ENCODE measurements at places on chromosomes 1 and 21.
A peak's percentile ranks its signal among the peaks of the same experiment; 100 is the strongest.

- DNase-seq, result no peak
These were observed 290.3 kb upstream of the ST6GALNAC5 start for GRCh38 chr1:76576876-76577524.

- no peak for DNase-seq
These were observed 588.3 kb downstream of the LMO4 start for GRCh38 chr1:87916965-87917364.

DNA sequence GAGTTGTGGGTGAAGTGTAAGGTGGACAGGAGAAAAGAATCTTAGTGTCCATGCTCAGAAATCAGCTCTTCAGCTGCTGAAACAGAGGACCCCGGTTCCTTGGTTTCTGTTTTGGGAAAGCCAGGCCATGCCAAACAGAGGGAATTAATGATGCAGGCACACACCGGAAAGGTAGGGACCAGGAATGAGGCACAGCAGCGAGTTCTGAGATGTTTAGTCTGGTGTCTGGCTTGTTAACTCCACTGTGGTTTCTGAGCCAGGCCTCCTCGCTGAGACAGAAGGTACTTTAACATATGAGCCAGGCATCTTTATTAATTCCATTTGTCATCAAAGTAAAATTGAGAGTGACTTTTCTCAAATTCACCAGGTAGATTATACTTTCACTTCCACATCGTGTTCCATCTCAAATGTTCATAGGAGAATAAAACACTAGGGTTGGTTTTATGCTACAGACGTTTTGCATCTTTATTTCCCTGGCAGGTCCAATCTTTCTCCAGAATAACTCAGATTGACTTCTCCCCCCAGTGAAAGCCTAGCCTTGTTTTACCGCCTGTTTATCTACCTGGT is 23.5 kb downstream of the LRRC8D start:
- DNase-seq, result no peak

DNA sequence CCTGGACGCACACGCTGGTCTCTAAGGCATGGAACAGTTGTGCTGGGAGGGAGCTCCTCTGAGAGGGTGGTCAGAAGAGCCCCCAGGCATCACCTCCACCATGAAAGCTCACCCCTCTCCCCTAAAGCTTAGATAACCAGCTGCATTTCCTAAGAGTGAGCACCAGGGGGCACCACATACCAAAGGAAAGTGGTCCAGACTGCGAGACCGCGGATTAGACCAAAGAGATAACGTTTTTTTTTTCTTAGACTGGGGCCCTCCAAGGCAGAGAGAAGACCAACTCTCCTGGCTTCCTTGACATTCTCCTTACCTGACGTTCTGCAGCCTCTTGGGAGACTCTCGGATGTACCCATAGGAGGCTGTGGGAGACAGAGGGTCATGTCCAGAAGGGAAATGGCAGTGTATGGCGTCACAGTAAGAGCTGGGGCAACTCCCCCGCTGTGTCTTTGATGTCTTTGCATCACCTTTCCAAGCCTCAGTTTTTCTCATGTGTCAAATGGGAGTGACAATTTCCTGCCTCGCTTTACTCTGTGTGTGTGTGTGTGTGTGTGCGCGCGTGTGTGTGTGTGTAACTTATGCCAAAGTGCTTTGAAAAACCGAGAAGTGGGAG is 12.3 kb upstream of the IFNLR1 start:
- DNase-seq, result no peak

DNA sequence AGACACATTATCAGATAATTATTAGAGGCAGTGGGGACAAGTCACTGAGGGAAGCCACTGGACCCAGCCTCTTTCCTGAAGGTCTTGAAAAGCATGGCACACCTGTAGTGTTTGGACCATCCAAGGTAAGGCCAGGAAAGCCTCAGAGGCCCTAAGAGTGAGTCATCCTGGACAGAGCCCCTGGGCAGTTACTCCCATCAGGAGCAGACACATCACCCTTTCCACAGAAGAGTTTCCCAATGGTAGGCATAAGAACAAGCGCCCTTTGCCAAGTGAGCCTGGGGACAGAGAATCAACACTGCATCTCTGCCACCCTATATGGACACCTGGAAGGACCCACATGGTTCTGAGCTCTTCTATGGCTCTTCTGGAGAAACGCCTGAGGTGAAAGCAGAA is 136.0 kb downstream of the PLXNA2 start:
- no peak for DNase-seq

GRCh38 chr1:70707214-70707613 is 296.1 kb downstream of the CTH start:
- no peak for DNase-seq

DNA sequence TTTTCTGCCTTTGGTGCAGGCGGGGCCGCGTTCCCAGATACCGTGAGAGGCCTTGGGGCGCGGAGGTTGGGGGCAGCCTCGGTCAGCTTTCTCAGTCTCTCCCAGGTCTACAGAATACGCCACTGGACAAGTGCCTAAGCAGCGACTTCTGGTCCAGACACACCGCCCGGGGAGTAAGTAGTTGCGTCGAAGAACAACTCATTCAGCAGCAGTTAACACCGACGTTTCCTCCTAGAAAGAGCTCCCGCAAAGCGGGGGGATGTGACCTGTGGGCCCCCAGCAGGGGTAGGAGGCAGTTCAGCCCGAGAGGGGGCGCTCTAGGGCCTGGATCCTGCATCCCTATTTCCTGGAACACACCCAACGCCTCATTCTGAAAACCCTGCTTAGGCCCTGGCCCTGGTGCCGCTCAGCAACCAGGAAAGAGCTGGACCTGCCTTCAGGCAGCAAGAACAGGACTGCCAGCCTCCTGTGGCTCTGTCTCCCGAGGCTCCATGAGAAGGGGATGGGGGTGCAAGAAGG is 6.5 kb upstream of the BARHL2 start:
- no peak for DNase-seq

- DNase-seq, result no peak
These were observed 486.9 kb upstream of the USP24 start for GRCh38 chr1:55702064-55702463.

- no peak for DNase-seq
These were observed at the start of gene UBIAD1 for GRCh38 chr1:11272832-11273594. UBIAD1 (plus strand) TSS chr1:11273198; CDS start chr1:11273532, 334 bp downstream.

DNA sequence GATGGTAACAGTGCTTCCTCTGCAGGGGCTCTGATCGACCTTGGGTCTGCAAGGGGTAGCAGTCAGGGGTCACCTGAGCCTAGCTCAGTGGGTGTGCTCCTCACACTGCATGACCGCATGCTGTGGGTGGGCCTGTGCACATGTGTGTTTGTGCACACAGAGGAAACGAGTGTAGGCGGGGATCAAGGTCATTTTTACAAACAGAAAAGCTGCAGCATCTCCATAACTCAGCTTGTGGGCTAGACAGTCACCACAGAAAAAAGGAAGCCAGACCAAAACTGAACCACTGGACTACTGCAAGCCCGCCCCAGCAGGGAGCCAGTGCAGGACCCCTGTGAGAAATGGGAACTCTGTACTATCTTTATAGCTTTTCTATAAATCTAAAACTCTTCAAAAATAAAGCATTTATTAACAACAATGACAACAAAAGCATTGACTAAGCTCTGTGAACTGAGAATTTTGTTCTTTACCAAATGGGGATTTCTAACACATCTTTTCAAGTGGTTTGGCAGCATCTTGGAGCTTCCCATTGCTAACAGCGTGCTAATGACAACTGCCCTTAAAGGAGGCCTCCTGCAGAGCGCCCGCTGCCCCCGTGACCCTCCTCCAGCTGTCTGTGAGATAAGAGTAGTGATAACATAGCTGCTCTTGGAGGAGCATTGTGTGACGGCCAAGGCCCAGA is 19.9 kb upstream of the NEK2 start:
- no peak for DNase-seq

- DNase-seq, result no peak
These were observed 59.6 kb downstream of the EXTL2 start for GRCh38 chr1:100834777-100835660.

- peak; percentile 65 for DNase-seq
These were observed 42.5 kb upstream of the DISC1 start for GRCh38 chr1:231584117-231584516.

- no peak for DNase-seq
These were observed 12.7 kb upstream of the ASAP3 start for GRCh38 chr1:23496490-23497181.

DNA sequence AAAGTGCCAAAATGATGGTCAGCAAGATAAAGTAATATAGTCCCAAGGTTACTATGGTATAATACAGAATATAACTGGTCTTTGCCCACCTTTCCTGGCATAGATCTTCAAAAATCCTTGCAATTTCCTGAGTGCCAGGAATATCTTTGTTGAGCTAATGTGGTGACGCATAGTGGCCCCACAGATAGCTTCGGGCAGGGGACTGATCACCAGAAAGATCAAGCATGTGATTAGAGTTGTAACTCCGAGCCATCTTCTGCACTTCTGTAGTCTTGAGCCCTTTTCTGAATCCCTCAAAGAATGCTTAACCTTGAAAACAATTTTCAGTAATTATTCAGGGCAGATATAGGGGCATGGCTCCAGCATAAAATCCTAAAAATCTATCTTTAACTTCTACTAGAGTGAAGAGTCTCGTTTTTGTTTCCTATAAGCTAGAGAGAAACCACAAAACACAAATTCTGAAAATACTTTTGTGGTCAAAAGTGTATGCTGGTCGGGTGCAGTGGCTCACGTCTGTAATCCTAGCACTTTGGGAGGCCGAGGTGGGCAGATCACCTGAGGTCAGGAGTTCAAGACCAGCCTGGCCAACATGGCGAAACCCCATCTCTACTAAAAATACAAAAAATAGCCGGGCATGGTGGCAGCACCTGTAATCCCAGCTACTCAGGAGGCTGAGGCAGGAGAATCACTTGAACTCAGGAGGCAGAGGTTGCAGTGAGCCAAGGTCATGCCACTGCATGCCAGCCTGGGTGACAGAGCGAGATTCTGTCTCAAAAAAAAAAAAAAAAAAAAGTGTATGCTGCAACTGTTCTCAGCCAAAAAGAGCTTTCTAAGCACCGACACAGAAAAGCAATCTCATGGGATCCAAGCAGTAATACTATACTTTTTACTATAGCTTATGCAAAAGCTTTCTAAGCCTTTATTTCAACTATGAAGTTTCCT is 62.8 kb downstream of the NVL start:
- DNase-seq, result no peak

GRCh38 chr1:189662190-189662589 is 815.5 kb downstream of the BRINP3 start:
- no peak for DNase-seq

DNA sequence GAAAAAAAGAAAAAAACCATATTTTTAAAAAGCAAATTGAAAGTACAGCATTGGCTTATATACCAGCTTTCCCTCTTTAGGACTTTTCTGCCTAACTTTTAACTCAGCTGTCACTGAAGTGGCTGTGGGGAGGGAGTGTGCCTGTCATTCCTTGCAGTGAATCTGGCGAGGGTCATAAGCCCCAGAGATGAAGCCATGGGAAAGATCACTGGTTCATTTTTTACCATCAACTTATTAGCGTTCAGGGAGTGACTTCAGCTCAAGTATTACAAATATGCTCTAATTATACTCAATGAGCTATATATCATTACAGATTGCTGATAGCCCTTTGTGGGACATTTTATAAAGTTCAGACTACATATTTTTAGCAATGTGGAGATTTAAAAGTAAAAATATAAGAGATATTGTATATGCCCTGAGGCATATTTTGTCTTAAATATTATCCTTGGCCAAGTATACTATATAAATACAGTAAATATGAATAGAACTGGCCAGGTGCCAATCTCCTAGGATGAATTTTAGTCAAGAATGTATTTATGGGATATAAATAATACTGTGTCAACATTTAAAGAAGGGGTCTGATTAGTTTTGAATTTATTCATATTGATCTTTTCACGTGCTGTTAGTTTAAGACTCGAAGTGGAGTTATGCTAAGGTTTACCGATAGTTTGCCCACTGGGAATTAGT is 4.4 kb downstream of the TGFB2 start:
- DNase-seq, result no peak

- DNase-seq, result no peak
These were observed 4.8 kb upstream of the SLC2A1 start for GRCh38 chr1:42963378-42964043.

GRCh38 chr1:28848416-28848815 is 36.4 kb downstream of the OPRD1 start:
- no peak for DNase-seq

DNA sequence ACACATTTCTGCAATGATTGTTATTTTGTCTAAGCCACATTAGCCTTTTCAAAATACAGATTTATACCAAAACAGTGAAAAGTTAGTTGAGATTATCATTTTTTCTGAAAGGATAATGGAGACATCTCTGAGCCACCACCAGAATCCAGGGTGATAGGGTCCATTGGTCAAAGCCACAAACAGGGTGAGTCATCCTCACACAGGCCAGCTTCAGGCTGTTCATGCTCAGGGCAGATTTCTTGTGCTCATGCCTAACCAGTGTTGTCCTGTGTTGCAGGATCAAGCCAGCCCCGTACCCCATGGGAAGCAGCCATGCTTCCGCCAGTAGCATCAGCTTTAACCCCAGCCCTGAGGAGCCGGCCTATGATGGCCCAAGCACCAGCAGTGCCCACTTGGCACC is 13.4 kb downstream of the ELOA start:
- DNase-seq, result no peak
